Activated gamma-delta T cell treated with Interleukin-2 at 50 U/mL for 16 hours (primary cell): ENCODE measurements at places on chromosomes 4 and X.

- DNase-seq: no peak
Measured at GRCh38 chr4:174307694-174308093, 24.0 kb downstream of the CEP44 start.

DNA sequence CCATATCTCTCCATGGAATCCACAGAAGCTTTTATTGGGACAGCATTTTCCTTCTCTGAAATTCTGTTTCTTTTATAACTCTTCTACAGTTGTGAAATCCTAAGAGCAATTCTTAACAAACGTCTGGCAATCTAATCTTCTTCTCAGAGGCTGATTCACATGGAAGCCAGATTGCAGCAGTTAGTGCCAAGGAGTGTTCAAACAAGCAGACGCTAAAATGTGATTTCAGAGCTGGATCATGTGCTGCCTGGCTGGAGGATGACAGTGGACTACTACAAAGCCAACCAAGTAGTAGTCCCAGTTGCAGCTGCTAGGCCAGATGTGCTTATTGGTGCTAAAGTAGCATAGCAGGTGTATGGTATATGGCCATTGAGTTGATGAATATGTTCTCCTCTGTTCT is 27.7 kb upstream of the GLRB start:
- no peak for DNase-seq

DNA sequence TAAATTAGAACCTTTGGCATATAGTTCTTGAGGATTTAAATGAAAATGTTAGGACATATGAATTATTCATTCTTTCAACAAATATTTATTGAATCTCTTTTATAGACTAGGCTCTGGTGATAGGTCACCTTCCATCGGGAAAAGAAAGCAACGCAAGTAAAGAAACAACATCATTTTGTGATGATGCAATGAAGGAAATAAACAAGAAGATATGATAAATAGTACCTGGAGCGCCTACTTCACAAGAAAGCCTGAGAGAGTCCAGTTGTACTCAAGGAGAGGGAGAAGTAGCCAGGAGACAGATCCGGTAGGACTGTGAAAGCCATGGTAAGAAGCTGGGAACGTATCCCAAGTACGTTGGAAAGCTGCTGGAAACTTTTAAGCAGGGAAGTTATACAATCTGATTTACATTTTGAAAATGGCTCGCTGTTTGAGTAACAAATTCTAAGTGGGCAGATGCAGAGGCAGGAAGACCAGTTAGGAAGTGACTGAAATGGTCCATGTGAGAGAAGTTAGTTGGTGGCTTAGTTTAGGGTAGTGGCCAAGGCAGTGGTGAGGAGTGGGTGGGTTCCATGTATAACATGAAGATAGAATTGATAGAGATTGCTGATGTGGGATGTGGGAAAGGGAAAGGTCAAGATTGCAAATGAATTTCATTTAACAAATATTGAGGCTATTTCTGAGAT is 17.7 kb upstream of the CPE start:
- no peak for DNase-seq

DNA sequence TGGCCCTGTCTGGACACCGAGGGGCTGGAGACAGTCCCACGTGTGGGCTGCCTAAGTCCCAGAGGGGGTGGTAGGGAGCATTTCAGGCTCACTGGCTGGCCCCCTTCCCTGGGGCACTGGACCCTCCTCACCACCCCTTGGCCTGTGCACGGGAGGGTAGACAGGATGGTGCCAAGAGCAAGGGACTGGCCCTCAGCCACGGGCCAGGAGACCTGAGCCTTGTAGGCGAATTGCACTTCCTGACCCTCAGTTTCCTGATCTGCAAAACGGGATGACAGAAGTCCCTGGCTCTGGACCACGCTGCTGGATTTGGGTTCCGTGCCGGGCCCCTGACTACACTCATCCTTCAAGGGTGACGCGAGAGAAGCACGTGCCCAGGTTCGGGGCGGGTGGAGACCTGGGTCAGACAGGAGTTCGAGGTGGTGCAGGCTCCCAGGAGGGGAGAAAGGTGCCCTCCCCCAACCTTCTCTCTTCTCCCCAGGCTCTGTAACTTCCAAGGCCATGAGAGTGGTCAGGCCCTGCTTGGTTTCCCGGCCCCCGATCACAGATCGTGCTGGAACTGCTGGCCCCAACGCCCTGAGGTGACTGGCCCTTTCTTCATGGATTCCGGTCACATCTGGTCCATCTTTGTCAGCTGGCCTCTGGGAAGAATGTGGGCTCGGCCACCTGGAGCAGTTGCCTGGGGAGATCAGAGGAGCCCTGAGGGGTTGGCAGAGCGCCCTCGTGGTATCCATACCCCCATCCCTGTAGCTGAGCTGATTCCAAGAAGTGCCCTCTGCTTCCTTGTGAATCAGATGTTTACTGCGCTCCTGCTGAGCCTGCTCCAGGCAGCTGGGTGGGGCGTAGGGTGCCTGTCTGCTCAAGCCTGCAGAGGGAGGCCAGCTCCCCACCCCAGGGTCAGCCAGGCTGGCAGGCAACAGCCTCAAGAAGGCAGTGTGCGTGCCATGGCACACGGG is 3.3 kb downstream of the SH3BP2 start:
- DNase-seq: no peak

DNA sequence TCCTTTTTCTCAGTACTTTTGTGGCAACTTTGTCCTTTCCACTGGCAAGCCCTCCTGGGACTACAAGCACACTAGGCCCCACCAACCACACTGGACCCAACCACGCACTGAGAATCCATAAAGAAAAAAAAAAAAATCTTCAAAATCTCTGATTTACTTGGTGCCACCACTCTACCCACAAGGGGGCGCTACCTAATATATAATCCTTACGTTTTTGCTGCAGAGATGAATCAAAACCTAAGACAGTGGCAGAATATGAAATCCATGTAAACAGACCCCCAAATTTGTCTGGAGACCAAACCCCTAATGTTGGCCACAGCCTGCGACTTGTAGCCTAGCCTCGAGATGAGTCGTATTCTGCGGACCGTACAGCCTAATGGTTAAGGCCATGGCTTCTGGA is 63.5 kb upstream of the ARHGAP36 start:
- DNase-seq: no peak

GRCh38 chr4:105068516-105068915 is 78.2 kb upstream of the TET2 start:
- DNase-seq: no peak

DNA sequence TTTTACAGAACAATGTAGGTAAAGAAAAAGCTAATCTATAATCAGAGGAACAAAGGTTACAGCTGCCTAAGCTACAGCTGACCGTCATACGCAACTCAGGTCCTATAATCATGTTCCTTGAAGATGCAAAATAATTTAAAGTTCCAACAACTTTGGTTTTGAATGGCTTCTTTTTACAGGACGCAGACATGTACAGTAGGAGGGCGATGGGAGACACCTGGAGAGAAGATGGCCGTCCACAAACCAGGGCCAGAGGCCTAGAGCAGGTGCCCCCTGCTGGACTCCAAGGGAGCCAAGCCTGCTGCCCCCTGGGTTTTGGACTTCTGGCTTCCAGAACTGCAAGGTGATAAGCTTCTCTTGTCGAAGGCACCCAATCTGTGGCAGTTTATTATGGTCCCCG is 10.6 kb downstream of the HGFAC start:
- no peak for DNase-seq

GRCh38 chr4:128782875-128783614 is 26.5 kb upstream of the JADE1 start:
- DNase-seq: no peak

DNA sequence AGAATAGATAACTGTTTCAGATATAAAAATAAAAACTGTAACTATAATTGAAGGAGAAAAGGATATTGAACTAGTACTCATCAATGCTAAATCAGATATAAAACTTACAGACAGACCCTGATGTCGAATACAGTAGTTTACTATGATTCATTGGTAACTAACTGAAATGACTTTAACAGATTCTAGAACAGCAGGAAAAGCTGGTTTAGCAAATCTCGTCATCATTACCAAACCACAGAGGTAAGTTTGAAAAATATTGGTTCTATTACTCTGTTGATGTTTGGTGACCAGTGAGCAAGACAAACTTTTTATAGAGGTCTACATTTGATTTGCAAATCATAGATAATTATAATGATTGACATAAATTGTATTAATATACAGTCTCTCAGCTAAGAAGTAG is 551.4 kb upstream of the ADGRL3 start:
- DNase-seq: no peak

DNA sequence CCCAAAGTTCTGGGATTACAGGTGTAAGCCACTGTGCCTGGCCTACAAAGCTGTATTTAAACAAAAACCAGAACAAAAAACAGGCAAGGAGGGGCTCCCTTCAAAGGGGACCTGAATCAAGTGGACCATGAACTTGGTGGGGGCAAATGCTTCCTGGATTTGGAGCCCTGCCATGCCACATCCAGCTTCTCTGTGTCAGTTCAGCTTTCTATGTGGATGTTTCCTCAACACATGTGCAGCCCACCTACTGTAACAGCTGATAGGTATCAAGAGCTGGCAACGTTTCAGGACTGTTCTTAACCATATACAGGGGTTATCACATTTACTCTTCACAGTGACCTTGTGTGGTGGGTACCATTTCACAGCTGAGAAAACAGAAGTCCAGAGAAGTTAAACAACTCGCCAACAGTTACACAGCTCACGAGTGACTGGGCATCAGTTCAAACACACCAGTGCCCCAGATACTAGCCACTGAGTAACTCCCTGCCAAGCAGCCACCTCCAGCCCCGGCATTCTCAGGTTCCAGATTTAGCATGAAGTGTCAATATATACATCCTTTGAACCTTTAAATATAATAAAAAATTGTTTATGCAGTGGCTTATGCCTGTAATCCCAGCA is 7.5 kb downstream of the GPR143 start:
- DNase-seq: no peak

- DNase-seq: no peak
Measured at GRCh38 chr4:121777625-121778024, 12.7 kb upstream of the SMIM43 start.

DNA sequence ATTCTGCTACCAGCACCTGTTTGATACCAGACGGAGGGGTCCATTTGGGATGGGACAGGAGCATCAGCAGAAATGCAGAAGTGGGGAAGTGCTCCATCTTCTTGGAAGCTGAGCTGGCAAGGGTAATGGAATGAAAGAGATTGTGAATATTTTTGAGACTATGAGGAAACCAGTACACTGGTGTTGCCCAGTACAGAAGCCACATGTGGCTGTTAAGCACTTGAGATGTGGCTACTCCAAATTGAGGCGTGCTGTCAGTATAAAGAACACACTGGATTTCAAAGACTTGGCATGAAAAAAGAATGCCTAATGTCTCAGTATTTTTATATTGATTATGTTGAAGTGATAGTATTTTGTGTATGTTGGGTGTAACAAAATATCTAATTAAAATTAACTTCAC is 153.4 kb downstream of the PTTG2 start:
- DNase-seq: no peak

GRCh38 chr4:116005037-116005805 is 891.8 kb upstream of the NDST4 start:
- no peak for DNase-seq

GRCh38 chr4:149112109-149112508 is 669.9 kb upstream of the NR3C2 start:
- DNase-seq: no peak

DNA sequence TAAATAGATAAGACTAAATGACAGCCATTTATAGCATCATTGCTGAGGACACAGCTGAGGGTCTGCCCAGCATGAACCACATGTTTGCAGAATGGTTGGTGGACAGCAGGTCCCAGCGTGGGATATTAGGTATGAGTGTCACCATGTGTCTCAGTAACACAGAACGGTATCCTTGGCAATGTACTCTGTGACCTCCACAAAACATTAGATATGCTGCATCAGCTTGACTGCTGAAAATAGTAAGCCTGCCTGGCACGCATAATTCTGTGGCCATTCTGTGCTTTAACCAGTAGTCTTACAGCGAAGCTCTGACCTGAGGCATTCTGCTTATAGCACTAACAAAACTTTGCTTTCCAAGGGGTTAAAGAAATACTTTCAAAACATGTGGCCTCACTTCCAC is 32.0 kb downstream of the LIMCH1 start:
- DNase-seq: no peak

- no peak for DNase-seq
Measured at GRCh38 chr4:151809716-151810115, 48.9 kb upstream of the GATB start.

GRCh38 chr4:156378033-156378665 is 424.5 kb upstream of the CTSO start:
- DNase-seq: no peak
